ENCODE measurements at places on chromosomes 5 and 9.

DNA sequence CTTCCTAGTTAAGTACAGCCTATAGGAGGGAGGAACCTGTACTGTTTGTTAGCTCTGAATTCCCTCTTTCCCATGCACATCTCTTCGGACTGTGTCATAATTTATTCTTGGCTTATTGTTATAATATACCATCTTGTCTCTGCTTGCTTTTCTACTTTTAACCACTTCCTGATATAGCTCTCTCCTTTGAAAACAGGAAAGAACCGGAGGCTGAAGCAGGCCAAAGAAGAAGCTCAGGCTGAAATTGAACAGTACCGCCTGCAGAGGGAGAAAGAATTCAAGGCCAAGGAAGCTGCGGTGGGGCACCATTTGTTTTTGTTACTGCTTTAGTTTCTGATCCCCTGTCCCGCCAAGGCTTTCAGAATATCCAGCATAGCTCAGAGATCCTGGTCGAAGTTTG is 4.8 kb downstream of the ATP6V1G1 start:
- peak; percentile 92 for DNase-seq

DNA sequence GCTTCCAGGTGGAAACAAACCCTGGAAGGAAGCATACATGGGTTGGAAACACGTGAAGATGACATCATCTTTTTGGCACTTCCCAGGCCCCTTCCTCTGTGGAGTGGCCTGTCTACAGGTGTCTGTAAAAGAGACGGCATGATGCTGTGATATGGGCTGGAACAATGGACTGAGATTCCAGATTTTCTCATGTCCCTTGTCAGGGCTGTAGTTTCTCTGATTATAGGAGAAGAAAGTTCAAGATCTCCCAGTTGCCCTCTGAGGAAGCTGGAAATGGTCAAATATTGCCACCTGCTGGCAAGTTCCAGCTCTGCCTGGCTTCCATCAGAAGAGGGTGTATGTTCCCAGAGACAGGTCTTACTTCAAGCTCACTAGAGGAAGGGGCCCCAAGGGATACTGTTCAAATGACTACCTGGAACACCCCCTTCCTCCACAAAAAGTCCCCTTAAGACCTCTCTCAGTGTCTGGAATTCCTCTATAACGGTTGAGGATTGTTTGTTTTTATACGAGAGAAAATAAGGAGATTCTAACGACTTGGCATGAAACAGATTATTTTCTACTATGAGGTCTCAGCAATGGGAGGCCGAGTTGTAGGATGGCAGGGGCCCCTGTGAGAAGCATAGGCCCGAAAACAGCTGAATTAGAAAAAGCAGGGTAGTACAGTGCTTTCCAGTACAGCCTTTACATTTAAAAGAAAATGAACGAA is 7.3 kb upstream of the ANXA6 start:
- DNase-seq: peak; percentile 91

DNA sequence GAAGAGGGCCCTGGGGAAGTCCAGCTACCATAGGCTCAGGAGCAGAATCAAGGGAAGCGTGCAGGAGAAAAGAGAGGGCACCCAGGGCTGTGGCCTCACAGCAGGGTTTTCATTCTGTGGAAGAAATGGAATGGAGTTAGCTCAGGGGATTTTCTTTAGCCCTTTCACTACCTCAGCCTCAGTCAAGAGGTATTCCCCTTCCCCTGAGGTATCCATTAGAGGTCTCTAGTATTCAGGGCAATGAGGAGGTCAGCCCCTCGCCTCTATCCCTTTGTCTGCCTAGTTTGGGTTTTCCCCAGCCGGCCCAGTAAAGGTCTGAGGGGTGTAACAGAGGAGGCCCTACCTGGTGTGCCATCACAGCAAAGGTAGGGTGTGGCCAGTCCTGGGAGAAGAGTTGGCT is 21.5 kb downstream of the GFRA3 start:
- DNase-seq: no peak

DNA sequence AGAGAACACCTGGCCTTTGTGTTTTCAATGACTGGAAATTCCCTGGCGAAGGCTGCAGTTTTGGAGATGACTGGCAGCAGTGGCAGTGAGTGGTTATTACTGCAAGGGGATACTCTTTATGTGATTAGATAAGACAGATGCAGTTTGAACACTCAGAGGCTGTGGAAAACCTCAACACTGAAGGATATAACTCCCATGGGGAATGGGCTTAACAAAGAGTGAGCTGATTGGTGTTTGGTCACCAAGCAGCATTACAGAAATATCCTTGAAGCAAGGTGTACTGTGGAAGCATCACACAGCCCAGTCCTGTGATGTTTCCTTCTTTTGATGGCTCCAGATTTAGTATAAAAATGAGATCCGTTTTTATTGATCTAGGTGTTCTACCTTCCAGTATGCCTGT is 490.7 kb upstream of the PTPRD start:
- DNase-seq: no peak

- no peak for DNase-seq
These were observed 73.9 kb downstream of the PBX3 start for GRCh38 chr9:125821078-125821477.

GRCh38 chr5:154278186-154278585 is 87.7 kb downstream of the GALNT10 start:
- DNase-seq: no peak

DNA sequence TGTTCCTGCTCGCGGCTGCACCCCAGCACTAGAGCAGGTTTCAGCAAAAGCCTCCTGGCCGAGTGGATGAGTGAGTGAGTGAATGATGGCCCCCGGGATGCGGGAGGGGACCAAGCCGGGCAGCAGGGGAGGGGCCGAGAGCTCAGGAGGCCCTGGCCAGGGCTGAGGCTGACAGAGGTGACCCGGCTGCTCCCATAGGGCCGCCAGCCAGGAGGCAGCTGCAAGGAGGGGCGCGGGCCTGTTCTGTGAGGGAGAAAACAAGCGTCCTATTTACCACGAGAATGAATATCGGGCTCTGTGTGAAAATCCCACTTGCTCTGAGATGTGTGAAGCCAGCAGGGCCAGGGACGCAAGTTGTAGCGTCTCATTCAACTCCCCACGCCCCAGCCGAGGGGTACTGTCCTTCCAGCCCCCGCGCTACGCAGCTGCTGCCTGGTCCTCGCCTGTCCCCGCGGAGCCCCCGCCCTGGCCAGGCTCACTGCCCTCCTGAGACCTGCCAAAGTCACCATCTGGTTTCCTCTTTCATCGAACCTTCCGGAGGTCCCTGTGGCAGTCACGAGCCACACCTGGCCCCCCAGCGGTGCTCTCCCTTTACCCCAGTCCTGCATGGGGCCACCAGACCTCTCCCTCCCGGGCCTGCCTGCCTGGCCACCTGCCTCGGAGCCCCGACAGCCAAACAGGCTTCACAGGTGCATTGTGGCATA is 38.8 kb downstream of the RASGEF1C start:
- no peak for DNase-seq

DNA sequence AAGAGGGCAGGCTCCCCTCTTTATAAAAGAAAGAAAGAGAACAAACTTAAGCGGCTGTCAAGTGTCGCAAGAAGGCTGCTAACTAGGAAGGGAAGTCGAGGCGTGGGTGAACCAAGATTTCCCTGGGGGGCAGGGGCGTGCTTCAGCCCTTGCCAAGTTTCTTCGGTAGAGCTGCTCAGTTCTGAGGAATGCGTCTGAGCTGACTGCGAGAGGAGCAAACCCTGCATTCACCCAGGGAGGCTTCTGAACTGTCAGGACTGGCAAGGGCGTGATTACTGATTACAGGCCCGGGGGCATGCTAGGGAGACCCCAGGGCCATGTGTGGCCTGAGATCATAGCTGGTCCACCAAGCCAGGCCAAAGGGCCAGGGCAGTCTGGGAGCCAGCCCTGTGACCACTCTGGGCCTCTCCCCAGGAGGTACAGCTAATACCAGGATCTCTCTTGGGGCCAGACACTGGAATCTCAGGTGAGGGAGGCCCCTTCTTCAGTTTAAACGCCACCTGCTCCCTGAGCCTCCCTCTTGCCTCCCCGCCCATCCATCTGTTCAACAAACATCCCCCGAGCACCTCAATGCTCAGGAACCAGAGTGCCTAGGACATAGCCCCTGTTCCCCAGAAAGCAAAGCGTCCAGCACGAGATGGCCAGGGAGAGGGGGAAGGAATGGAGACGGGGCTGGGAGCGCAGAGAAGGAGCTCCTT is 30.9 kb downstream of the SARDH start:
- DNase-seq: no peak

GRCh38 chr5:63022403-63022802 is 443.8 kb downstream of the LRRC70 start:
- no peak for DNase-seq

- DNase-seq: no peak
These were observed 43.8 kb downstream of the KCNT1 start for GRCh38 chr9:135745686-135746324.

- peak; percentile 58 for DNase-seq
These were observed 183.9 kb downstream of the C9orf50 start for GRCh38 chr9:129436751-129437625.

DNA sequence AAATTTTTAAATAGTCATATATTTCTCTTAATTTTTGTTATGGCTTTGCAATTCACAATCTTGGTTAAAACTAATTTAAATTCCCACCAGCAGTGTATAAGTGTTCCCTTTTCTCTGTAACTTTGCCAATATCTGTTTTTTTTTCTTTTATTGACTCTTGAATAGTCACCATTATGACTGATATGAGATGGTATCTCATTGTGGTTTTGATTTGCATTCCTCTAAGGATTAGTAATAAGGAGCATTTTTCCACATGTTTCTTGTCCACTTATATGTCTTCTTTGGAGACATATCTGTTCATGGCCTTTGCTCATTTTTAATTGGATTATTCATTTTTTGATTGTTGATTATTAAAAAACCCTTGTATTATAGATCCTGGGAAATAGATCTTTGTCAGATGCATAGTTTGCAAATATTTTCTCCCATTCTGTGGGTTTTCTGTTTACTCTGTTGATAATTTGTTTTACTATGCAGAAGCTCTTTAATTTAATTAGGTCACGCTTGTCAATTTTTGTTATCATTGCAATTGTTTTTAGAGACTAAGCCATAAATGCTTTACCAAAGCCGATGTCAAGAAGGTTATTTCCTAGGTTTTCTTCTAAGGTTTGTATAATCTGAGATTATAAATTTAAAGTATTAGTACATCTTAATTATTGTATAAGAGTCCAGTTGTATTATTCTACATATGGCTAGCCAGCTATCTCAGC is 610.9 kb downstream of the CHSY3 start:
- DNase-seq: no peak

- DNase-seq: no peak
These were observed 127.2 kb upstream of the SLC25A48 start for GRCh38 chr5:135707302-135707701.
